Caco-2 (cell line): ENCODE measurements at places on chromosomes 13 and 19. TPM values are rescaled to one million over a fixed set of nuclear protein-coding genes. Genes with fewer than 3 reads are reported as not detected.
A peak's percentile ranks its signal among the peaks of the same experiment; 100 is the strongest.

- DNase-seq, result peak; percentile 74
Observed at GRCh38 chr19:14507704-14508542, 10.3 kb downstream of the DNAJB1 start.

Gene CEACAM7
- 0.44 TPM in 1 of 2 replicates, not detected in the other for total RNA-seq

DNA sequence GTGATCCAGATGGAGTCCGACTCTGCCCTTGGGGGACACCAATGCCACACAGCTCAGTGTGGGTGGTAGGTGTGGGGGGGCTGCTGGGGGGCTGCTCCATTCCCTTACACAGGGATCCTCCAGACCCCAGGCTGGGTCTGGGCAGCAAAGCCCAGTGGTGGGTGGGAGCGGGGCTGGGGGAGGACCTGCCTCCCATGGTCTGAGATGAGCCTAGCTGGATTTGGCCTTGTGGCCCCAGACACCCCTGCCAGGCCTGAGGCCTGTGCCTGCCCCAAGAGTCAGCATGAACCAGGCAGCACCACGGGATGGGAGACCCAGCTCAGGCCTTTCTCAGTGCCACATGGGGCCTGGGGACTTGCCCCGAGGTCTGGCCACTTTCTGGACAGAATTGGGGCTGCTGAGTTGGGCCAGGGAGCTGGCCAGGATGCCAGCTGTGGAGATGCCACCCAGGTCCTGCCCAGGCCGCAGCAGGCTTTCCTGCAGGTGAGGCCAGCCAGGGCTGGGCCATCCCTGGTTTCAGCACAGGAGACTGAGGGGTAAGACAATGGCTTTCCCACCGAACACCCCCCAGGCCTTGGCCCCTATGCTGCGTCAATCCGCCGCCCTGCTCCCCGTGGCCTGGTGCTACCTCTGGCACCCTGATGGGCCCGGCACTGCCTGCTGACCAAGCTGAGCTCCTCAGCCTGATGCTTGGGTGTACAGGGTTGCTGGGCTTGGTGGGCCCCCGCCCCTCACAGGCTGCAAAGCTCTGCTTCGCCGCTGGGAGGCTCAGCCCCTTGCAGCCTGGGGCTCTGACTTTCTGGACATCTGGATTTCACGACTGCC lies 24.2 kb downstream of the CEBPG start:
- peak; percentile 42 for DNase-seq

- DNase-seq, result no peak
Observed at GRCh38 chr19:15419413-15420025, 731 bp upstream of the AKAP8L start.

Gene HSPB6
- 0.48 and 0.81 TPM in 2 replicates for total RNA-seq

DNA sequence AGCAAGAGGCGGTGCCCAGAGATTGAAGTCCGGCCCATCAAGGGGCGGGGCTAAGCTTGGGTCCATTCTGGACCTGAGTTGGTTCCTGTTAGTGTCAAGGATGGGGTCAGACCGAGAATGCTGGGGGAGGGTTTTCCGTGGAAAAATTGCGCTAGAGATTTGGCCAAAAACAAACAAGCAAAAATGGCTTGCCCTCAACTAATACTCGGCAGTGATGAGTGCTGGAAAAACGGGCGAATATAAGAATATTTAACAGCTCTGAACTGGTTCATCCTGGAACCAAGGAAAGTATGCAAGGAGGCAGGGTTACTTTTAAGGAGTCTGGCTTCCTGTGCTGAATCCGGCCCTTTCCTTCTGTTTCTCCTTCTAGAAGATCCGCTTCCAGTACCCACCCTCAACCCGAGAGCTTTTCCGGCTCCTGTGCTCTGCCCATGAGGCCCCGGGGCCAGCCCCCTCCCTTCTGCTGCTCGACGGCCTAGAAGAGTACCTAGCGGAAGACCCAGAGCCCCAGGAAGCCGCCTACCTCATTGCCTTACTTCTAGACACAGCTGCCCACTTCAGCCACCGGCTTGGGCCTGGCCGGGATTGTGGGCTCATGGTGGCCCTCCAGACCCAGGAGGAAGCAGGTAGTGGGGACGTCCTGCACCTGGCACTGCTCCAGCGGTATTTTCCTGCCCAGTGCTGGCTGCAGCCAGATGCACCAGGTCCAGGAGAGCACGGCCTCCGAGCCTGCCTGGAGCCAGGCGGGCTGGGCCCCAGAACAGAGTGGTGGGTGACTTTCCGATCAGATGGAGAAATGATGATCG lies 880 bp downstream of the SWSAP1 start:
- no peak for DNase-seq

GRCh38 chr19:57941593-57941992 lies 5.9 kb downstream of the ZNF256 start:
- no peak for DNase-seq

Gene RASGRP4
- total RNA-seq, result not detected in 2 replicates

GRCh38 chr13:74103970-74104555 lies 30.1 kb downstream of the KLF12 start:
- no peak for DNase-seq

- DNase-seq, result peak; percentile 76
Observed at GRCh38 chr19:33771384-33772101, 25.1 kb upstream of the KCTD15 start.

Gene CEACAM1
- total RNA-seq, result 7.1 and 9.9 TPM in 2 replicates

DNA sequence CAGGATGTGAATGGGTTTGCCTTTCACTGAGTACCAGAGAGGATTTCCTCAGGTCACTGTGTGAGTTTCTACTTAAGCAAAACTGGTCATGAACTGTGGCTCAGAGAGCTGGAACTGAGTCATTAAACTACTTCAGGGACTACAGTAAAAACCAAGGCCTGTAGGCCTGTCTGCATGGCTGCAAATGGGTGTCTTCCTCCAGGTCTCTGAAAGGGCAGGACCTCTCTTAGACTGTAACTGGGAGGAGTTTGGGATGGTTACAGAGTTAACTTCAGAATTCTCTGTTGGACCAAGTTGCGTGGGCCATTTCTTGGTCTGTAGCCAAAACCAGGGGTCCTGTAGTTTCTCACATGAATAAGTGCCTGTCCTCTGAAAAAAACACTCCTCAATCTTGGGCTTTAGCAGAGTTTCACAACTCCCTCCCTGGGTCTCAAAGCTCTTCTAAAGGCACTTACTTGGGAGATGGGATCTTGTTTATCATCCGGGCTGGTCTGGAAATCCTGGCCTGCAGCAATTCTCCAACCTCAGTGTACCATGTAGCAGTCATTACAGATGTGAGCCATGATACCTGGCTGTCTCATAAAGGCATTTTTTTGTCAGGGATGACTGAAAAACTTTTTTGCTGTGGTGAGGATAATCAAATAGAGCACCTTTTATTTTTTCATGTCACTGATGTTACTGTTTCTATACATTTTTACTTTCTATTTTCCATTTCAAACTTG lies 19.7 kb downstream of the ZNF714 start:
- DNase-seq, result no peak

- DNase-seq, result no peak
Observed at GRCh38 chr13:92590503-92590908, 636.1 kb upstream of the GPC6 start.
